Stimulated activated CD4-positive, alpha-beta T cell treated with anti-CD3 and anti-CD28 coated beads, Interleukin-1b, Interleukin-23, amount 100 ng/mL, for 1 hour (primary cell): ENCODE measurements at places on chromosomes 2 and 18.

GRCh38 chr2:3305952-3306351 is 71.7 kb downstream of the EIPR1 start:
- no peak for DNase-seq

GRCh38 chr2:65161551-65162100 is 31.7 kb upstream of the RAB1A start:
- no peak for DNase-seq

GRCh38 chr2:189492451-189492850 is 51.2 kb downstream of the WDR75 start:
- DNase-seq = no peak

DNA sequence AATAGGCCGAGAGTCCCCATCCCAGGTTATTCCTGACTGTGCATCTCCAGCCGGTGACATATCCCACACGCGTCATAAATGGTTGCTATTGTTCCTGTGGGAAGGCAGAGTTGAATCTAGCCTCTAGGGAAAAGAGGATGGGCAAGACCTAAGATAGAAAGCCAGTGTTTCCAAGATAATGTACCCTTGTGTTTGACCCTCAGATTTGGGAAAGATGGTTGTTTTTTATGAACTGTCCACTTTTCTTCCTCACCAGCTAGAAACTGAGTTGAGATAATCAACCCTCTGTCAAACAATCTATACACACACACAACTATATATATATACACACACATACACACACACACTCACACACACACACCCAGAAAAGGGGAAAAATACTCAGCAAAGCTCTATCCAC is 131.0 kb downstream of the PRKCE start:
- no peak for DNase-seq

- no peak for DNase-seq
These were observed 41.6 kb upstream of the GORASP2 start for GRCh38 chr2:170887496-170887895.

DNA sequence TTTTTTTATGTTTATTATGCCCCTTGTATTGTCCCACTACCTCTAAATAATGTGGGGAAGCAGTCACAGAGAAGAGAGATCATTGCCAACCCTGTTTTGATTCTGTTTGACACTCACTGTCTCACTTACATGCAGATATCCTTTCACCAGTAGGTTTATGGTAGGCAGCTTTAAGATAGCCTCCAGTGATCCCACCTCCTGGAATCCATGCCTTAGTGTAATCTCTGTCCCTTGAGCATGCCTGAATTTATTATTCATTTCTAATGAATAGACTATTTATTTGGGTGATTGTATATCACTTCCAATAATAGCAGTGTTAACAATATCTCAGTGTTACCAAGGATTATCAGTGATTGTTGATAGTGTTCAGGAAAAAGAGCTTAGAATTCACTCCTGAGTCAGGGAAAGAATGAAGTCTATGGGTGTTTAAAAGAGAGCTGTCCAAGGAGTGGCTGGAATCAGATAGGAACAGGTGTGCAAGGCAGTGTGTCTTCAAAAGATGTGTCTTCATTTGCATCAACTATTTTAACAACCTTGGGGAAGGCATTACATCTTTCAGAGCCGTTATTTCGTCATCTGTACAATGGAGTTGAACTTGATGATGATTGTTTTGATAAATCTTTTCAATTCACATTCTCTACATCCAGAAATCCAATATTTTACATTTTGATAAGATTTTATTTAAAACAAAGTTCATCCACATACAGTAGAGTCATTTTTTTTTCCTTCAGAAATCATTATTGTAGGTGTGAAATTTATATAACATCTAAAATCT is 31.9 kb downstream of the PKP4 start:
- no peak for DNase-seq

DNA sequence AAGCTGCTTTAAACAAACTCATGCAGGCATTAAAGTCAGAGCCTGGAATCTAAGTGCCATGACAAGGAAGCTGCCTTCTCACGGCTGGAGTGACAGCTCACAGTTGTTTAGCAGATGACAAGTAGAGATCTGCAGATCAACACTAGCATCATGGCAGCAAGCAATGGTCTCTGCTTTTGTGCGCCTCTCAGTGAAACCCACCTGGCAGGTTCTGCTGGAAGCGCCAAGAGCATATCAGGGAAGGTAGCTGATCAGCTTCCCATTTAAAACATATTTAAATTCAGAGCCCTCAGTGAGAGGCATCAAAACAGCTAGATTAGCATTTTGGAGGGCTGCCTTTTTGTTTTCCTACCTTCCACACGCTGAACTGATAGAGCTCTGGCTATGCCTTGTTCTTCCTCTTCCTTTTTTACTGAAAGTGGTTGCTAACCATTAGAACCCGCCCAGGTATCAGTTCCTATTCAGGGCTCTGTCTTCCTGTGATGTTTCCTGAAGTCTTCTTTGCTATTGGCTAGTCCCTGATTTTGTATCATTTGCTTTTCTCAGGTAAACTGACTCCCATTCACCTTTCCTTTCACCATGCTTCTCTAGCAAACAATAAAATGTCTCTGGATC is 70.8 kb downstream of the TMEM200C start:
- no peak for DNase-seq

- DNase-seq = no peak
These were observed 10.6 kb downstream of the SEC11C start for GRCh38 chr18:59150236-59150635.

DNA sequence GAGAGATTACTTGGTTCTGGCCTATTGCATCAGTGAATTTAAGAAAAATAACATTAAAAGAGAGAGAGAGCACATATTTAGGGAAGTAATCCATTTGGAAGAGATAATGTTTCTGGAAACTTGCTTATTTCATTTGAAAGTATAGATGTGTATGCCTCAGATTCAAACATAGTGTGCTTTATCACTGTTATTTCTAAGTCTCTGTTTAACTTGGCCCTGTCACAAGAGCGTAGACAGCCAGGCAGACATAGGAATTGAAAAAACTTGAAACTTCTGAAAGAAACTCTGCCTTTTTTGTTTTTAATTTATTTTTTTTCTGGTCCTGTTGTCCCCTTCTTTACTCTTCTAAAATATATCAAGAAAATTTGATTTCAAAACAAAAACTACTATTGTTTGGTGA is 849.1 kb downstream of the CNTNAP5 start:
- no peak for DNase-seq

- no peak for DNase-seq
These were observed 186.8 kb downstream of the TMEM247 start for GRCh38 chr2:46666044-46666679.

GRCh38 chr2:168145426-168146310 is 101.7 kb downstream of the STK39 start:
- DNase-seq = no peak

GRCh38 chr2:138827426-138828054 is 47.4 kb upstream of the NXPH2 start:
- no peak for DNase-seq

DNA sequence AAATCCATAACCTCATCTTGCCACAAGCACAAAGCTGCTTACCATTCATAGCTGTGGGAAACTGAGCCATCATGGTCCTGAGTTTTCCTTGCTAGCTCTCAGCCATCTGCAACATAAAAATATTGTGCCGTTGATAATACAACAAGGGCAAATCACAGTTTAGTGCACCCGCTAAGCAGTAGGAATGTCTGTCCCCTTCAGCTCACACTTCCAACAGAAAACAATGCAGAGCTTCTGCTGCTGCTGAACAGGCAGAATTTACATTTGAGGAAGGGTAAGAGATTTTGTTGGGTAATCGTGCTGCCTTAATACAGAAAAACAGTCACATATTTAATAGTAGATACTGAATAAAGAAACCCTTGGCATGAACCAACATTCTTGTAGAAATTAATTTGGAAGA is 32.3 kb downstream of the ITSN2 start:
- no peak for DNase-seq

DNA sequence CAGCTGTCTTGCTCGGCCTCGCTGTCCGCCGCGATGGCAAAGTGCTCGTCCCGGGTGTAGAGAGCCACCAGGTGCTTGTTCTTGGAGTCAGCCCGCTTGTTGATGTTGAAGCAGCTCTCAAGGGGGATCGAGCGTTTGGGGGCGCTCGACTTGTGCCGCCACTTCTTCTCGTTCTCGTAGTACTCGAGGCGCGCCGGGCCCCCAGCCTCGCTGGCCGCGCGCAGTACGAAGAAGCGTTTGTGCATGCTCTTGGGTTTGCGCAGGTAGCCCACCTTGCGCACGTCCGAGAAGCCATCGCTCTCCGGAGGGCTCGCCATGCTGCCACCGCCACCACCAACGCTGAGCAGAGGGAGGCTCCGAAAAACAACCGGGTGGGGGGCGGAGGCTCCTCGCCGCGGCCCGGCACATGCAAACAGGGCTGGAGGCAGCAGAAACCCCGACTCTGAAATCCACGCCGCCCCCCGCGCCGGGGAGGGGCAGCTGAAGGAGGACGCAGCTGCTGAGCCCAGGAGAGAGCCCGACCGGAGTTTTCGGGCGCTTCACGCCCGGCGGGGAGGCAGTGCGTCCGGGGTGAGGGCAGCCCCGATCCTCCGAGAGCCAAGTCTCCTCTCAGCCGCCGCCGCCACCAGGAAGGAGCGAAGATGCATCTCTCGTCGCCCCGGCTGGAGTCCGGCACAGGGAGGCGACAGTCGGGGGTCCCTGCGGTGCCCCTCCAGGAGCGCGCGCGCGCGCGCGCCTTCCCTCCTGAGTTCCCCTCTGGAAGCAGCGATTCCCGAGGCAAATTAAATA is 1.0 kb downstream of the IRS1 start:
- DNase-seq = no peak

DNA sequence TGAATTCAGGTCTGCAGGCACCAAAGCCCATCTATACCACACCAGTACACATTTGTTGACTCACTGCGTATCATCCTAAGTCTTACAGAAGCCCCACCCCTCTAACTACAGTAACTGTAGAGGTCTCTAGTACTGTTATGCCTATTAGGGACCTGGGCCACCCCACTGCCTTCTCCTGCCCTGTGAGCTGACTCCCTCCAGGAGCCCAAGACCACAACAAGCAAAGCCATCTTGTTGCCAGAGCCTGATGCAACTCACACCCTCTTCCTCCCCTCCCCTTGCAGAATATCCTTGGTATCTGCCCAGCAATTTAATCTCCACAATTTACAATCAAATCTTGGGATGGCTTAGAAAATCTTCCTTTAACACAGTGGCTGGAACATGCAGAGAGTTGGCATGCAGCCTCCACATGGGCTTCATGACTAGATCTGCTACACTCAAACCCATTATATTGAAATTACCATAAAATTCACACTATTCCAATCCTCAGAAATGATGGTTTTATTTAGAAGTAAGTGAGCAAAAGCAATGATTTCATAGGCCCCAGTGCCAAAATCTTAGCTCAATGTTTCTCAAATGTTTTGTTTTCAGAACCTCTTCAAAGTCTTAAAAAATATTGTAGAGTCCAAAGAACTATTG is 17.7 kb upstream of the CYP1B1 start:
- DNase-seq = no peak

GRCh38 chr2:240685771-240686371 is 3.2 kb upstream of the AQP12B start:
- no peak for DNase-seq

DNA sequence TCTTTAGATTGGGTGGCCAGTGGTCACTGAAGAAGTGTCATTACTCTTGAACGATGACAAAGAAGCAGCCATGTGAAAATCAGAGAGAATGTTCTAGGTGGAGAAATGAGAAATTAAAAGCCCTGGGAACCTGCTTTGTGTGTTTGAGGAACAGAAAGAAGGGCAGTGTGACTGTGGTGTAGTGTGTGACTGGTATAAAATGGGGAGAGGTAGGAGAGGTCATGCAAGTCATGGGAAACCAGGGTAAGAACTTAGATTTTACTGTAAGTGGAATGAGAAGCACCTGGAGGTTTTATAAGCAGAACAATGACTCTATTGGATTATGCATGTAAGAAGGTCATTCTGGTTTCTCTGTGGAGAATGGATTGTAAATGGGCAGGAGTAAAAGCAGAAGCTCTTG is 12.2 kb downstream of the ICOS start:
- no peak for DNase-seq

DNA sequence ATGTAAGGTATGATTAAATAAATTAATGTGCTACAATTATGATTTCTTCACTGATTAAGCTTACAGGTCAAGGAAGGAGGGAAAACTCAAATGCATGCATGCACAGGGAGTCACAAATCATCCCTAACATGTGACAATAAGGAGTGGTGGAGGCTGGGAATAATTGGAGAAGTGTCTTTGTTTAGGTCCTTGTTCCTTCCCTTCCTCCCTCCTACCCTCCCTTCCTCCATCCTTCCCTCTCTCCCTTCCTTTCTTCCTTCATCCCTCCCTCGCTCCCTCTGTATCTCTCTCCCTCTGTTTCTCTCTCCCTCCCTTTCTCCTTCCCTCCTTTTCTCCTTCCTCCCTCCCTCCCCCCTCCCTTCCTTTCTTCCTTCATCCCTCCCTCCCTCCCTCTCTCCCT is 337.1 kb downstream of the CTNNA2 start:
- no peak for DNase-seq

DNA sequence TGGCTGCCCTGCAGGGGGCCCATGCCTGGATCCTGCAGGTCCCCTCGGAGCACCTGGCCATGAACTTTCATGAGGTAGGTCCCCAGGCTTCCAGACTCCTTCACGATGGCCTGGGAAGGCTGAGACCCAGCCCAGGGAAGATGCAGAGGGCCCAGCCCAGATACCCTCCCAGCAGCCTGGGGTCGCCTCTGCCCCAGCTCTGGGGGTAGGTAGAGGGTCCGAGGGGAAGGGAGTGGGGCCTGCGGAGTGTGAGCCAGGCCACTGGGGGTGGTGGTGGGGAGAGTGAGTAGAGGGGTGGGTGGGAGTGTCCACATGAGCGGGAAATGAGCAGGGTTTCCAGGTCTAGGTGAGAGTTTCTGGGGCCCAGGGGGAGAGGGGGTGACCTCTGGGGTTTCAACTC is 1.2 kb upstream of the CHRND start:
- DNase-seq = no peak

- no peak for DNase-seq
These were observed 58.9 kb downstream of the SPTBN1 start for GRCh38 chr2:54514822-54515569.

- no peak for DNase-seq
These were observed 145.4 kb downstream of the NCK2 start for GRCh38 chr2:105890111-105890510.

GRCh38 chr18:58038063-58038462 is 6.0 kb upstream of the NEDD4L start:
- no peak for DNase-seq

- DNase-seq = no peak
These were observed 15.2 kb downstream of the IL18RAP start for GRCh38 chr2:102438111-102438510.
